ENCODE measurements at places on chromosomes 6 and 20. TPM values are rescaled to one million over a fixed set of nuclear protein-coding genes. Genes with fewer than 3 reads are reported as not detected.

The PPIL6 gene
- total RNA-seq: 1.8 TPM

The MRAP2 gene
- not detected for total RNA-seq

The CCN5 gene
- 34.7 TPM for total RNA-seq

The TUBB2B gene
- 1.6 TPM for total RNA-seq

The MPC1 gene
- total RNA-seq: 621 TPM

The PRKN gene
- total RNA-seq: 22.5 TPM

The RIMS4 gene
- total RNA-seq: 0.48 TPM

The CD109 gene
- 10.5 TPM for total RNA-seq

Data from heart left ventricle (tissue), 16 donors.